GM12864 (cell line): ENCODE measurements at places on chromosomes 12 and 14.

- DNase-seq: no peak
Measured at GRCh38 chr12:128856035-128856790, 2.9 kb downstream of the GLT1D1 start.

GRCh38 chr12:111570084-111570961, 28.8 kb downstream of the ATXN2 start:
- no peak for DNase-seq

DNA sequence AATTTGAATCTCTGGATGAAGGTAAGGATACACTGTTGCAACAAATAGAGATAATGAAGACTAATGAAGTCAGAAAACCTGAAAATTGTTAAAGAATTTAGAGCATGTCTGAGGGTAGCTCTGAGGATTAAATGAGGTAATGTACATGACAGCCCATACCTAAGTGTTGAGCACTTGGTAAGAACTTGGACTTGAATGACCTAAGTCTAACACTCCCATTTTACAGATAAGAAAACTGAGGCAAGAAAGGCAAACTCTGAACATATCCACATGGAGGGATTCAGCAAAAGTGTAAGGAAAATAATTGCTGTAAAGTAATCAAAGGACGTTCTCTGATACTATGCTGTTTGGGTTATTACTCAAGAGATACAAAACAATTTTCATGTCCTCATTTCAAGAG, 29.0 kb downstream of the PTPRB start:
- no peak for DNase-seq

- no peak for DNase-seq
Measured at GRCh38 chr14:70947739-70948138, 40.5 kb downstream of the PCNX1 start.

GRCh38 chr12:15982471-15982870, 71.3 kb downstream of the DERA start:
- DNase-seq: no peak

- no peak for DNase-seq
Measured at GRCh38 chr14:43297794-43298193, 1209.3 kb downstream of the FSCB start.

GRCh38 chr12:70661466-70662161, 24.4 kb upstream of the PTPRB start:
- DNase-seq: no peak

GRCh38 chr12:133156125-133156690, 25.1 kb upstream of the ZNF268 start:
- no peak for DNase-seq

DNA sequence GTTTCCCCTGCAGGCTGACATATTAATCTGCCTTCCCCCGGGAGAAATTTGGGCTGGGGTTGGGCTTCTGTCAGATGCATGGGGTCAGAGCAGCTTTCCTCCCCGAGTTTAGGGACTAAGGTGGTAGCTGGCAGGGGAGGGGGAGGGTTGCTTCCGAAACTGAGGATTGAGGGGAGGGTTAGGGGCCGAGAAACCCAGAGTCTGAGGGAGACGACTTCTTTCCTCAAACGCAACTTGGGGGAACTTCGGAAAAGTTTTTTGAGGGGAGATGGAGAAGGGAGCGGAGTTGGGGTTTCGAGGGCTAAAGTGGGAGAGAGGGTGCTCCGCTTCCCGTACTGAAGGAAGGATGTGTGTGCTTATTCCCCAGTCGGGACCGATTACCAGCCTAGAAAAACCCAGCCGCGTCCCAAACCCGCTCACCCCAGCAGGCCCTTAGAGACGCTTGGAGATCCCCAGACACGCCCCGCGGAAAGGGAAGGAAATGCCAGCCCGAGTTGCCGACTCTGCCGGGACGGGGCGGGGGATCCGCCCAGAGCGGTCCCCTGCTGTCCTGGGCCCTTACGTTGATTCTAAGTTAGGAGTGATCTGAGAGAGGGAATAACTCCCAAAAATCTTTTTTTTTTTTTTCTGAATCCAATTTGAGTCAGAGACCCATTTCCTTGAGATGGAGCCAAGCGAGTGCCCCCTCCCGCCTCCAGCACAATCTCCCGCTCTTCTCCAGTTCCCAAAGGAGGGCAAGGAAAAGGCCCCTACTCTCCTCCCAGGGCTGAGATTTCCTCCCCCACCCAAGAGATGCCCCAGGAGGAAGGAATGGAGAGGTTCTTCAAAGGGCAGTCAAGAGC, 61.9 kb downstream of the SMUG1 start:
- DNase-seq: no peak

- no peak for DNase-seq
Measured at GRCh38 chr12:132268674-132269073, 60.7 kb downstream of the GALNT9 start.

- no peak for DNase-seq
Measured at GRCh38 chr14:60008042-60008441, 83.7 kb upstream of the PCNX4 start.

DNA sequence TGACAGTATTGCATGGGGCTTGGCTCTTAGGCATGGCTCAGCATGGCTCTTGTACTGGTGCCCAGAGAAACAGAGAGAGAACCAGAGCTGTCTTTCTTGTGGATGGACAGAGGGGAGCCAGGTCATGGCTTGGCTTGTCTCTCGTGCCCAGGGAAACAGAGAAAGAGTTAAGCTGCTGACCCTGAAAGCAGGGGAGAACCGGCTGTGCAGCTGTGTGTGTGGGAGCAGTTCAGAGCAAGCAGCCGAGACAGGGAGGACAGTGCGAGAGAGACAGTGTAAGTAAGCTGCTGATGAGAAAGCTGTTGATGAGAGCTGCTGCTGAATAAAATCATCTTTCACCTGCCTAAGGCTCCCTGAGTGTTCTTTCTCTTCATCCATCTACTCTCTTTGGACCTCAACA, 61.3 kb upstream of the DDHD1 start:
- DNase-seq: no peak

GRCh38 chr14:30002859-30003258, 75.2 kb upstream of the PRKD1 start:
- DNase-seq: no peak

DNA sequence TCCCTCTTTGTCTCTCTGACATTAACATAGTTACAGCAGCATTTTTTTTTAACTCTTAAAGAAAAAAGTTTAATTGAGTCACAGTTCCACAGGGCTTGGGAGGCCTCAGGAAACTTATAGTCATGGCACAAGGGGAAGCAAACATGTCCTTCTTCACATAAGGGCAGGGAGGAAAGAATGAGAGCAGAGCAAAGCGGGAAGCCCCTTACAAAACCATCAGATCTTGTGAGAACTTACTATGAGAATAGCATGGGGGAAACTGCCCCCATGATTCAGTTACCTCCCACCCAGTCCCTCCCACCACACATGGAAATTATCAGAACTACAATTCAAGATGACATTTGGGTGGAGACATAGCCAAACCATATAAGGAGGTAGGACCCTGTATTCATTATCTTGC, 96.2 kb downstream of the PLBD1 start:
- no peak for DNase-seq

- DNase-seq: no peak
Measured at GRCh38 chr12:104598342-104599271, 141.9 kb downstream of the CHST11 start.

DNA sequence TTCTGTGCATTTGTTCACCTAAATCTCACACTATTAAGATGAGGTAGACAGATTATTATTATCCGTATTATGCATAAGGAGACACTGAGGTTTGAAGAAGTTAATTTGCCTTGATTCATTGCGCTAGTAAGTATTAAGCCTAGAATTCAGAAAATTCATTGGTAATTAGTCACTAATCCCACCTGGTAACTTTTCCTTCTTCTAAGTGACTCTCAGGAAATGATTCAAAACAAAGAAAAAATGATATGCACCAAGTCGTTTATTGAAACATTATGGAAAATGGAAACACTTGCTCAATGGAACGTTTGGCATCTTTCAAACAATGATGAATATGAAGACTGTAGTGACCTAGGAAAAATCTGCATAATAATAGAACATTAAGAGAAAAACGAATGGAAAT, 15.2 kb downstream of the RFX4 start:
- no peak for DNase-seq

DNA sequence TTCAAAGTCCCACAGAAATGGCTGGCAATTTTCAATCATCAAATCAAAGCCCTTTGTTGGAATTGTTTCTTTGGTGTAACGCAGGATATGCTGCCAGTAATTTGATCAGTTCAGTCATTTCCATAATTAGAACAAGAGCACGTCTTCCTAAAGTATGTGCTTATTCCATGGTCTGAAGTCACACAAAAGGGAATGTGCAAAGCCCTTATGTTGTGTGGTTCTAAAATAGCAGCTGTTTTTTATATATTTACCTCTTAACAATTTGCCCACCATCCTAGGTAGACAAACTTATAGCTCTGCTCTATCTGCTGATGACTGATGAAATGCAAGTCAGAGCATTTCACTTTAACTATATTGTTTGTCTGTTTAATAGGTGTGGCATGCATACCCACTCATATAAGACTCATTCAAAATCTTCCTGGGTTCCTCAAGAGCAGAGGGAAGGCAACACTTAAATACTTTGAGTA, 176.1 kb upstream of the SLC38A2 start:
- DNase-seq: no peak

- no peak for DNase-seq
Measured at GRCh38 chr12:41612892-41613557, 424.9 kb downstream of the PDZRN4 start.

GRCh38 chr12:11718768-11719253, 69.3 kb downstream of the ETV6 start:
- DNase-seq: no peak

- no peak for DNase-seq
Measured at GRCh38 chr12:30850684-30851083, 75.9 kb upstream of the TSPAN11 start.

DNA sequence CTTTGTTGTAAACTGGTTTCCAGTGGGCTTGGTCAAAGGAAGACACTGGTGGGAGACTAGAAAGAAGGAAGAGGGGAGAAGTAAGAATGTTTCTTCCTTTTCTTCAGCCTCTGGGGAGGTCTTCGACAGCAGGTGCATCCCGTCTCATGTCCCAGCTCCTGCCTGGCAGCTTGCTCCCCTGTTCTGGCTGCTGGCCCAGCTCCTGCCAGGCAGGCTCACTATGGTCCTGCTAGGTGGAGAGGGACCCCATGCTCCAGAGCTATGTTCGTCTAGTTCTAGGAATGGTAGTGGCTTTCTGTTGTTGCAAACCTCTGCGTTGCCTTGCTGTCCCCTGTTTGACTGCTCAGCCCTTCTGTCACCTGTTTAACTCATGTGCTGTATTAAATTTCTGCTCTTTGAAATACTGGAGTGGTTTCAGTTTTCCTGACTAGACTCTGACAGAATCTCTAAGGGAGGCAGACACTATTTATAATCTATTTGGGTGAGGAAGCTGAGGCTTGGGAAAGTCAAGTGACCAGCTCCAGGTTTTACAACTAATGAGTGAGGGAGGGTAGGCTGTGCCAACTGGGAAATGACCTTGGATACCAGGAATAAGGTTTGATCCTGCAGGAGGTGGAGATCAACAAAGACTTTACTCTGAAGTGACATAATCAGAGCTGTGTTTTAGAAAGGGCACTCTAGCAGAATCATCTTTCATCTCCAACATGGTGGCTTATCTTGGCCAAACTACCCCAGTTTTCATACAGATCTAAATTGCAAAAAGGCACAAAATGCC, 94.7 kb upstream of the DDHD1 start:
- no peak for DNase-seq

DNA sequence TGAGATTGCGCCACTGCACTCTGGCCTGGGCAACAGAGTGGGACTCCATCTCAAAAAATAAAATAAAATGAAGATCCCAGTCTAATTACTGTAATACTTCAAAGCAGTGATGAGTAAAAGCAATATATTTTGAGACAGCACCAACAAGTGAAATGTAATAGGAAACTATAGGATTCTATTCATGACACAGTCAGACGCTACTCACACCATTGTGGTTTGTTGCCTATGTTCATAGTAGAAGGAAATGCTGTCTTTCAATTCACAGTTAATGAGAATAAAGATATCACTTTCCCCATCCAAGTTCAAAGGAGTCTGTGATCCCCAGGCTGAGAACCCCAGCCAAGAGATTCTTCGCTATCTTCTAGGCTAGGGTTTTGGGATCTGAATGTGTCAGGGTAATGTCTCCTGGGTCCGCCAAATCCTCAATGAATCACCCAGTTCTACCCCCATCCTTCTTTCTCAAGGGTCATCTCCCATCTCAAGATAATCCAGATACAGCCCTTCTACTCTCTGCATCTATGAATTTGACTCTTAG, 16.6 kb upstream of the DTX1 start:
- DNase-seq: no peak

- no peak for DNase-seq
Measured at GRCh38 chr12:123041811-123042655, 61.6 kb downstream of the ARL6IP4 start.

DNA sequence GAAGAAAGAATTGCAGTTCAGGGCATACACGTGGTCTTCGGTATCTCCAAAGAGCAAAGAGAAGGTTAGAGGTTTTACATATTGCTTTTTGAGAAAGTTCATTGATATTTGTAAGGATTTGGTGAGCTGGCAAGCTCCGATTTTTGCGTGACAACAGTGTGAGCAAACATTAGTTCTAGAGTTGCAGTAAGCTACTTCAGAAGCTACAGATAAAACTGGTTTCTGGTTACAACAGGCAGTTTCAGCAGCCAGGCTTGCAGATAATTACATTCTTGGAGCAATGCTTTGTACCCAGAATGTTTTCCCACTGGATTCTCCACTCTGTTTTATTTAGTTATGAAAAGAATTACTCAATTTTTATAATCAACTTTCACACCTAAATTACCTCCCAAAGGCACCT, 28.2 kb downstream of the KLRK1 start:
- DNase-seq: no peak

DNA sequence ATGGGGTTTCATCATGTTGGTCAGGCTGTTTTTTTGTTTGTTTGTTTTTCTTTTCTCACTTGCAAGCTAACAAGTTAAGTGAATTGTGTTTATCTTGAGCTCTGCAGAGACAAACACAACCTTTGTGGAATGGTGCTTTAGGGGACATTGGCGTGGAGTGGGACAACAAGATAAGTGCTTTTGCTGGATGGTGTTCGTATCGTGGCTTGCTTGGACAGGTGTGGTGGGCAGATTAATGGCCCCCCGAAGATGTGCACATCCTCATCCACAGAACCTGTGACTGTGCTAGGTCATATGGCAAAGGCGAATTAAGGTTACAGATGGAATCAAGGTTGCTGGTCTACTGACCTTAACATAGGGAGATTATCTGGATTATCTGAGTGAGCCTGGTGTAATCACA, 7.0 kb downstream of the MLXIP start:
- DNase-seq: no peak

DNA sequence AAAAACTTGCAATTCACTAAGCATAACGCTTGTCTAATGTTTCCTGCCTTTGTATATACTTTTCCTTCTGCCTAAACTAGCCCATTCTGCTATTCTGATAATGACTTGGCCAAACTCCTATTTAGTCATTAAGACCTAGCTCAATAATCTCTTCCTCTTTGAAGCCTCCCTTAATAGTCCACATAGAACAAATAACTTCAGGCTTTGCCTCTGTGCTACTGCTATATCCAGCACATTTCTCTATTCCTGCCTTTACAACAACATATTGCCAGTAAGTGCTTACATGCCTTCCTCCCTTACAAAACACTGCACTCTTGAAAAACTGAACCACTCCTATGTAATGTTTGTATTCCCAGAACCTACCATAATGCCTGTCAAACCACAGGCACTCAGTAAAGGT, 13.8 kb downstream of the PRICKLE1 start:
- DNase-seq: no peak

GRCh38 chr12:130066742-130067141, 95.5 kb upstream of the FZD10 start:
- DNase-seq: no peak

GRCh38 chr12:86435053-86435452, 178.9 kb upstream of the MGAT4C start:
- no peak for DNase-seq

- no peak for DNase-seq
Measured at GRCh38 chr12:129363041-129363440, 509.8 kb downstream of the GLT1D1 start.

GRCh38 chr12:542395-543113, 82.8 kb downstream of the B4GALNT3 start:
- DNase-seq: no peak
